Stimulated activated CD8-positive, alpha-beta memory T cell treated with anti-CD3 and anti-CD28 coated beads, Interleukin-7, amount 100 ng/mL, for 1 hour (primary cell): ENCODE measurements at places on chromosomes 1 and 21.
A peak's percentile ranks its signal among the peaks of the same experiment; 100 is the strongest.

DNA sequence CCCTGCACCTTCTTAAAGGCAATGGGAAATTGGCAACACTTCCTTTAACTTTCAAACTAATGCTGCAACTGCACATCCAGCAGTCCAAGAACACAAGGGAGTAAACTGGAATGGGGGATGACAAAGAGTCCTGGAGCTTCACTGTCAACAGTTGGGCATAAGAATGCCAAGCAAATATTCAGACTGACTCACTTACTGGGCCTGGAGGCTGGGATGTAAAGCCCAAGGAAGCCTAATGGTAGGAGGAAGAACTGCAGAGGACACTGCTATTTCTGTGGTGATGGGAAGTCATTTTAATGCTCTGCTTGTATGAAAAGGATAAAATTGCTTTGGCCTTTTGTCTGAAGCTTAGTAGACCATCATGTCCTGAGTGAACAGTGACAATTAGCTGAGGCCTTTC lies 15.7 kb upstream of the DMRTA2 start:
- DNase-seq: no peak

DNA sequence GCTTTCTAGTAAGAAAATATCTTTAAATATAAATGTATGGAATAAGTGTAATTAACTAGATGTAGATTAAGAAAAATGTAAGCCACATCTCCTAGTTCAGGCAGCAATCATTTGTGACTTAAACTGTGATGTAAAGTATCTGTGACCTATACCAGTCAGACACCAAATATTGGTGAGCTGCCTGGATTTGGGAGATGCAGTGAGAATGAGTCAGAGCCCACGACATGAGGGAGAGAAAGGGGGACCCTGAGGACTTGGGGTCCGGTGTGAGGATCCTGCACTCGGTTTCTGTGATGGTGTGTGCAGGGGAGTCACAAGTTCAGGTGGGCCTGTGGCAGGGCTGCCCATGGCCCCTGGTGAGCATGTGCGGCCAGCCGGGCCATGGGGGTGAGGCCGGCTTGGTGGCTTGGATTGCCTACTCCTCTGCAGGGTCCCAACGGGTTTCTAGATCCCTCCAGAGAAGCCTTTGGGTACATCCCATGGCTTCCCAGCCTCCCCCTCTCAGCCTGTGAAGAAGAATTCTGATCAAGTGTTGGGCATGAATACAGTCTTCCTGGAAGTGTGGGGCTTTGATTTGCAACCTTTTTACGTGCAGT lies 19.0 kb upstream of the ABCG1 start:
- DNase-seq: no peak

GRCh38 chr1:115595279-115596079 lies 46.3 kb upstream of the VANGL1 start:
- DNase-seq: peak; percentile 45

GRCh38 chr1:74693473-74693872 lies 19.9 kb upstream of the ERICH3 start:
- no peak for DNase-seq

DNA sequence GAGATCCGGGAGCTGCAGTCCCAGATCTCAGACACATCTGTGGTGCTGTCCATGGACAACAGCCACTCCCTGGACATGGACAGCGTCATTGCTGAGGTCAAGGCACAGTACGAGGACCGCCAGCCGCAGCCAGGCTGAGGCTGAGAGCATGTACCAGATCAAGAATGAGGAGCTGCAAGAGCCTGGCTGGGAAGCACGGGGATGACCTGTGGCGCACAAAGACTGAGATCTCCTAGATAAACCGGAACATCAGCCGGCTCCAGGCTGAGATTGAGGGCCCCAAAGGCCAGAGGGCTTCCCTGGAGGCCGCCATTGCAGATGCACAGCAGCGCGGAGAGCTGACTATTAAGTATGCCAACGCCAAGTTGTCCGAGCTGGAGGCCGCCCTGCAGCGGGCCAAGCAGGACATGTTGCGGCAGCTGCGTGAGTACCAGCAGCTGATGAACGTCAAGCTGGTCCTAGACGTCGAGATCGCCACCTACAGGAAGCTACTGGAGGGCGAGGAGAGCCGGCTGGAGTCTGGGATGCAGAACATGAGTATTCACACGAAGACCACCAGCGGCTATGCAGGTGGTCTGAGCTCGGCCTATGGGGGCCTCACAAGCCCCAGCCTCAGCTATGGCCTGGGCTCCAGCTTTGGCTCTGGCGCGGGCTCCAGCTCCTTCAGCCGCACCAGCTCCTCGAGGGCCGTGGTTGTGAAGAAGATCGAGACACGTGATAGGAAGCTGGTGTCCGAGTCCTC lies 25.5 kb downstream of the ETV3L start:
- no peak for DNase-seq

GRCh38 chr1:10778640-10779039 lies 17.8 kb downstream of the CASZ1 start:
- DNase-seq: no peak

DNA sequence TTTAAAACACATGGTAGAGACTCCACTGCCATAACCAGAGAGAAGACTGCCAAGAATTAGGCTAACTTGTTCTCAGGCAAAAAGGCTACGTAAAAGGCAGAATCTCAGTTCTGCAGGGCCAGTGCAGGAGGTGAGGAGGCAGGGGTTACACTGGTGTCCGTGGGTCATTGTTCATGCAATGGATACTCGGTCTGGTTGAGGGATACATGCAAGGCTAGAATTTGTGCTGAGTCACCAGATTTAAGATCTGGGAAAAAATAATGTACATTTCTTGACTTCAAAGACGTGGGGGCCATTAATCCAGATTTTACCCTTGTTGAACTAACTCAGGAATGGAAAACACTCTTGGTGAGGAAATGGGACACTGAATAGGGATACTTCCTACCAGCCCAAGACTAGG lies 52.3 kb upstream of the DPH5 start:
- DNase-seq: no peak

- no peak for DNase-seq
Measured at GRCh38 chr1:9827558-9828185, 3.9 kb upstream of the CLSTN1 start.

DNA sequence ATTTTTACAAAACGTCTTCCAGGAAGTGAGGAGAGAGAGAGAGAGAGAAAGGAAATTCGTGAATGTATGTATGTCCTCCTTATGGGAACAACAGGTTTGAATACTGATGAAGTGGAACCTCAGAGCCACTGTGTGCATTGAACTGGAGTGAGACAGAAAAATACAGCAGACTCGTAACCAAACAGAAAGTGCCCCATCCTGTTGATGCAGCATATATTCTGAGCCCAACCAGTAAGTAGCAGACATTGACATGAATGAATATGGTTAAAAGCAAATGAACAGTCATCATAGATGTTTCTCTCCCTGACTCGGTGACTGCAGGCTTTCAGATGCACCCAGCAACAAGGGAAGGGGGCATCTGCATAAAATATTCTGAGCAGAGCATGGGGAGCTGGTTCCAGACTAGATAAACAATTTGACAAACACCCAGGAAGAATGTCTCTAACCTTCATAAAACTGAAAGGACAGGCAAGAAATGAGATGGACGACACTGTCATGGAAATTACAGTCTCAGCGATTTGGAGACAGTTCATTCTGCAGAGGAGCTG lies 471.0 kb upstream of the PBX1 start:
- DNase-seq: no peak

DNA sequence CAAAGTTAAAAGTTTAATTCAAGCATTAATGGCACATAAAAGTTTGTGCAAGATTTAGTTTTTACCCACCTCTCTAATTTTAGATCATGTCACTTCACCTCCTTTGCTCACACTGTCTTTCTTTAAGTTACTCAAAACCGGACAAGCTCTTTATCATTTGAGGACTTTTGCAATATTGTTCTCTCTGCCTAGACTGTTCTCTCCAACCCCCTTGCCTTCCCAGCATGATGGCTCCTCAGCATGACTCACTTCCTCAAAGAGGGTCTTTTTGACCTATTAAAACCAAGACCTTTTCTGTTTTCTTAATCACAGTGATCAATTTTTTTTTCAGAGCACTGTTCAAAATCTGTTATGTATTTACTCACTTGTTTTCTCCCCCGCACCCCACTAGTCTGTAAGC lies 61.3 kb downstream of the XKR8 start:
- DNase-seq: no peak

GRCh38 chr1:34426325-34426896 lies 249.7 kb downstream of the C1orf94 start:
- DNase-seq: no peak

GRCh38 chr21:17679002-17679600 lies 66.4 kb upstream of the BTG3 start:
- DNase-seq: no peak

DNA sequence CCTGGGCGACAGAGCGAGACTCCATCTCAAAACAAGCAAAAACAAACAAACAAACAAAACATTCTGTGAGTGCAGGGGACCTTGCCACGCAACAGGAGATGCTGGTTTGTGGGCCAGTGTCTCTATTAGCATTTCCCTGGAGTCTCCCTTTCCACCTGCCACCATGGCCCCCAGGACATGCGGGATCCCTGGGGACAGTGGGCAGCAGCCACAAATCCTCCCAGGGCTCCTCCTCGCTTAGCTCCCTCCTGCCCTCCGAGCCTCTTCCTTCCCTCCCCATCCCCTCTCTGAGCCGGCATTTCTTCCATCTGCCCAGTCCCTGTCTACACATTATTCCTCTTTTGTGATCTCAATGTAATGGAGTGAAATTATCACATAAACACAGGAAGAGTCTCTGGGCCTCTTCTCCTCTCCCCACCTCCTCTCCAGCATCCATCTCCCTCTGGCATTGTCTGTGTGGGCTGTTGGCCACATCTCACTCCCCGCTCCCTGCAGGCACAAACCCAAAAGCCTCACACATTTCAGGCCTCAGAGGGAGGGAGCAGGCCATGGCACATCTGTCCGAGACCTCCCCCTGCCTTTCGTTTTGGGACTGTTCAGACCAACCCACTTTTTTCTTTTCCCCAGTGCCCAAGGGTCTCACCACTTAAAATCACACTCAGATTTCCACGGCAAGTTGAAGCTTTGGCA lies 144.3 kb downstream of the MIS18A start:
- no peak for DNase-seq

GRCh38 chr1:197715806-197716205 lies 59.5 kb downstream of the DENND1B start:
- DNase-seq: no peak

- DNase-seq: no peak
Measured at GRCh38 chr1:41749991-41750745, 168.6 kb downstream of the HIVEP3 start.

- no peak for DNase-seq
Measured at GRCh38 chr1:235127732-235128455, 743 bp downstream of the TOMM20 start.

DNA sequence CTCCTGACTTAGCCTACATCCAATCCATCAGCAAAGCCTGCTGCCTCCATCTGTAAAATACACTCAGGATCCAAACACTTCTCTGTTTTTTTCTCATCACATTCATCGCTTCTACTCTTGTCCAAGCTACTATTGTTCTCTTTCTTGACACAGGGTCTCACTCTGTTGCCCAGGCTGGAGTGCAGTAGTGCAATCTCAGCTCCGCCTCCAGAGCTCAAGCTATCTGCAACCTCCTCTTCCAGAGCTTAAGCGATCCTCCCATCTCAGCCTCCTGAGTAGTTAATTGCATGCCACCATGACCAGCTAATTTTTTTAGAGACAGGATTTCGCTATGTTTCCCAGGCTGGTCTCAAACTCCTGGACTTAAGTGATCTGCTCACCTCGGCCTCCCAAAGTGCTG lies 44.3 kb upstream of the H6PD start:
- no peak for DNase-seq

DNA sequence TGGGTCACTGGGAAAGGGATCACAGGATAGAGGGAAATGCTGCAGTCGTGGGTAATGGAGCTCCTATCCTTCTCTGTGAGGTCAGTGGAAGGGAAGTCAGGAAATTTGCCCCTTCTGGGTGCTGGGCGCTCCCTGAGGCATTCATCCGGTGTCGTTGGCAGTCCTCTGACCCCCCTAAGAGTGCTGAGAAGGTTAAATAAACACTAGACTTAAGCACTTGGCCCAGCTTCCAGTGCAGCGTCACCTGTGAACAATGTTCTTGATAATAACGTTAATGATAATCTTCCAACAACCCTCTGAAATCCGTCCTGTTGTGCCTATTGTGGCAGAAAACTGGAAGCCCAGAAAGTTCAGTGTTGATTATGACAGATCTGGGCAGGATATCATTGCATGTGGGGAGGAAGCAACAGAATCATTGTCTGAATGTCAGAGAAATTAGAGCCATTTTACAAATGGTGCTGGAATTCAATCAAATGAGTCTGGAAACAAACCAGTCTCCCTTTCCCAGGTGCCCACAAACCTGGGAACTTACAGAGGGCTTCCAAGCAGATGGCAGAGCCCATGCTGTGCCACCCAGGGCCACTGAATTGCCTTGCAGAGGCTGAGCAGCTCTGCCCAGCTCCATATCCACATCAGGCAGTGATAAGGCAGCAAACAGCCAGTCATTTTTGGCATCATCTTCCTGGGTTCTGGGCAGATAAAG lies 216.8 kb downstream of the KAZN start:
- DNase-seq: no peak

GRCh38 chr1:82515650-82516049 lies 714.9 kb downstream of the ADGRL2 start:
- DNase-seq: no peak

DNA sequence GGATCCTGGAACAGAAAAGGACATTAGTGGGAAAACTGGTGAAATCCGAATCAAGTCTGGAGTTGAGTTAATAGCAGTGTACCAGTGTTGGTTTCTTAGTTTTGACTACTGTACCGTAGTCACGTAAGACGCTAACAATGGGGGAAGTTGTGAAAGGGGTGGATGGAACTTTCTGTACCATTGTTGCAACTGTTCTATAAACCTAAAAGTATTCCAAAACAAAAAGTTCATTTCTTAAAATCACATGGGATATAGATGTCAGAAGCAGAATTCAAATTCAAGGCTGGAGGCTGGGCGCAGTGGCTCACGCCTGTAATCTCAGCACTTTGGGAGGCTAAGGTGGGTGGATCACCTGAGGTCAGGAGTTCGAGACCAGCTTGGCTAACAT lies 16.9 kb downstream of the ARHGEF19 start:
- DNase-seq: no peak

DNA sequence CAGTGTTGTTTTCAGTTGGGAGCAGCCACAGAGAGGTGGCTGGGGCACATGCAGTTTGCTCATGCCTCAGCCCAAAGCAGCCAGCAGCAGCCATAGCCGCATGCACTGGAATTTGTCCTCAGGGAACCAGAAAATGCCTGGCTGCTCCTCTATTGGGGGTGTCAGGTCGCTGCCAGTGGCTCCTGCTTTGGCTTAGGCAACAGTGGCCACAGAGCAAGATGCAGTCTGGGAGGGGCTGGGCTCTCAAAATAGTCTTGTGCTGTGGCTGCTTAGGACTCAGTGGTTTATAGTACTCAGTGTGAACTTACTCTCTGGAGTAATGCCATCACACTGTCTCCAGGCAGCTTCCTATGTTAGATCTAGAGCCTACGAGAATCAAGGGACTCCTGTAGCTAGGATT lies 25.0 kb downstream of the CD55 start:
- DNase-seq: no peak

DNA sequence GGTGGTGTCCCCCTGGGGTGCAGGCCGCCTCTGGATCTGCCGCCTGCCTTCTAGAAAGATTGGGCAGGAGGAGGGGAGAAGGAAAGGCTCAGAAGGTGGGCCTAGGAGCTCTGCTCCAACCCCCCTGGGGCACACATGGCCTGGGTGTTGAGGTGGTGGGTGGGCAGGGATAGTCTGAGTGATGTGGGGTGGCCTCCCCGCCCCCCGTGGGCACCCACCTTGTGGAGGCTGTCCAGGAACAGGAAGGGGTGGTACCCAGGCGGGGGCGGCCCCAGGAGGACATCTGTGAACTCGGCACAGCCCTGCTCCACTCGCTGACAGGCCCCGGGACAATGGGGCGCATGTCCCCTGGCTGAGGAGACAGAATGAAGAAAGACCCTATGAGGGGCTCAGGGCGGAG lies 54.9 kb downstream of the MORN1 start:
- no peak for DNase-seq
